ENCODE measurements at places on chromosomes 6 and 20.
A peak's percentile ranks its signal among the peaks of the same experiment; 100 is the strongest.

- DNase-seq = no peak
Measured at GRCh38 chr6:109301418-109301817, 80.8 kb downstream of the CD164 start.

- no peak for DNase-seq
Measured at GRCh38 chr6:144215402-144215931, 65.2 kb downstream of the STX11 start.

GRCh38 chr6:129117355-129117754 lies 234.4 kb downstream of the LAMA2 start:
- DNase-seq = no peak

GRCh38 chr20:57262301-57262700 lies 4.1 kb downstream of the BMP7 start:
- DNase-seq = no peak

DNA sequence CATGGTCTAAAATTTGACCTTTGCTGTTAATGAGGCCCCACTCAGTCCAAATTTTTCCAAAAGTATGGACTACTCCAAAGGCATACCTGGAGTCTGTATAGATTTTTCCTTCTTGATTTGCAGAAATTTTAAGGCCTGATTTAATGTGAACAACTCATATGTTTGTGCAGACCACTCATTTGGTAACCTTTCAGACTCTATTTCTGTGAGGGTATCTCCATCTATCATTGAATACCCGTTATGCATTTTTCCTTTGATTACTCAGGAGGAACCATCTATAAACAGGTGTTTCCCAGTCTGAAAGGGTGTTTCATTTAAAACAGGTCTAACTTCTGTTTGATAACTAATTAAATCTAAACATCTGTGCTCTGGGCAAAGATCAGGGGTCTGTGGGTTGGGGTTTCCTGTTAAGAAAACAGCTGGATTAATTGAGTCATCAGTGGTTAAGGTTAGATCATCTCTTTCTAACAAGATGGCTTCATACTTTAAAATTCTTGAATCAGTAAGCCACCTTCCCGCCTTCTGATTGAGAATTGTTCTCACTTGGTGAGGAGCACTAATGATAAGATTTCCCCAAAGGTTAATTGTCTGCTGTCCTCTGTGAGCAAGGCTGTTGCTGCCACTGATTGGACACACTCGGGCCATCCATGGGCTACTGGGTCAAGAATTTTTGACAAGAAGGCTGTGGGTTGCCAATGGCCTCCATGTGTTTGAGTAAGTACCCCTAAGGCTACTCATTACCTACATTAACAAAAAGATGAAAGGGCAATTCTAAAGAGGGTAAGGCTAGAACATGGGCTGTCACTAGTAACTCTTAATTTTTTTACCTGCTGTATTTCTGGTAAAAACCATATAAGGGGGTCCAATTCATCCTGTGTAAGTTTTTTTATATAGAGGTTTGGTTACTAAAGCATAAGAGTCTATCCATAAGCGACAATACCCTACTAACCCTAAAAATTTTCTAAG lies 24.1 kb downstream of the HLA-B start:
- no peak for DNase-seq

GRCh38 chr20:701401-702129 lies 26.0 kb upstream of the SCRT2 start:
- no peak for DNase-seq

GRCh38 chr20:9507544-9508239 lies 6.7 kb upstream of the LAMP5 start:
- no peak for DNase-seq

DNA sequence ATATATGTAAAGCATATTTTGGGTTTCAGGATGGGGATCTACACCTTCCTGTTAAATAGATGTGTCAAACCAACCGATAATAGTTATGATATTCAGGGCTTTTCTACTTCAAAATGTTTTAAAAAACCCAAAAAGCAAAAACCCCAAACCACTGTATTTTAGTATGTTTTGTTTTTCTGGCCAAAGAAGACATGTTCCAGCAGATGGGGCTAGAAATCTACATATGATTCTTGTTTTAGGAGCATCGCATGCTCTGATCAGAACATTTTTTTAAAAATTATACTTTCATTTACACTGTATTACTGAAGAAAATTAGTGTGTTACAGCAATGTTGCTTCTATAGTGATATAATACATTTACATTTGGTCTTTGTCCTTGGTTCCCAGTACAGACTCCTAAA lies 11.0 kb downstream of the RMND1 start:
- peak; percentile 17 for DNase-seq

GRCh38 chr20:54212226-54212625 lies 4.3 kb downstream of the PFDN4 start:
- DNase-seq = no peak

DNA sequence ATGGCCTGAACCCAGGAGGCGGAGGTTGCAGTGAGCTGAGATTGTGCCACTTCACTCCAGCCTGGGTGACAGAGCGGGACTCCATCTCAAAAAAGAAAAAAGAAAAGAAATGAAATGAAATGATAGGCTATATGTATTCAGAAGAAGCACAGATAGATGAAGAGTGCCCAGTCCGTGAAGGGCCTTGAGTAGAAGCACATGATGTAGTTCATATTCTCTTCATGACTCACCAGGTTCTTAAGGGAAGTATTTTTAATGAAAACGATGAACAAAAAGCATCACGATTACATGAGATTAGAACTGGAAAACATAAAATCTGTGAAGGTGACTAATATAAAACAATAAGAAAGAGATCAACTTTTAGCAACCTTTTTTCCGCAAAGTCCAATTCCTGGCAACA lies 29.8 kb downstream of the TPD52L1 start:
- DNase-seq = no peak

DNA sequence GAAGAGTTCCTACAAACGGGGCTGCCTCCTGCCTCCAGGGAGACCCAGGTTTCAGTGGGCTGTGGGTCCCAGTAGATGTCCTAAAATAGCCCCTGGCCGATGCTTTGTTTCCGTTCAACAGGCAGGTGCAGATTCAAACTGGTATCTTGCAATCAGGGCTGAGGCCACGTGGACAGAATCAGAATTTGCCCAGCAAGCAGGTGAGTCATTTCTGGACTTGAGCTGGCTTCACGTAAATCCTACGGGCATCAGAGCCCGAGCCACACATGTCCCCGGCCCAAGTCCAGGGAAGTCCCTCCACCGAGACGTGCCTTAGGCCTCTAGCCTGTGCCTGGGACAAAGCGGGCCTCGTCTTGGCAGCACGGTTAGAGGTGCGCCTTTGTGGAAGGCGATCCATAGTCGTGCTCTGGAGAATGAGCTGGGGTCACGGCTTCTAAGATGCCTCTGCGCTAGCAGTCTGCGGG lies 101.6 kb upstream of the FRMD1 start:
- DNase-seq = no peak

- no peak for DNase-seq
Measured at GRCh38 chr6:137155830-137156229, 17.6 kb downstream of the IL22RA2 start.

- DNase-seq = no peak
Measured at GRCh38 chr20:50826121-50826520, 31.3 kb downstream of the BCAS4 start.

DNA sequence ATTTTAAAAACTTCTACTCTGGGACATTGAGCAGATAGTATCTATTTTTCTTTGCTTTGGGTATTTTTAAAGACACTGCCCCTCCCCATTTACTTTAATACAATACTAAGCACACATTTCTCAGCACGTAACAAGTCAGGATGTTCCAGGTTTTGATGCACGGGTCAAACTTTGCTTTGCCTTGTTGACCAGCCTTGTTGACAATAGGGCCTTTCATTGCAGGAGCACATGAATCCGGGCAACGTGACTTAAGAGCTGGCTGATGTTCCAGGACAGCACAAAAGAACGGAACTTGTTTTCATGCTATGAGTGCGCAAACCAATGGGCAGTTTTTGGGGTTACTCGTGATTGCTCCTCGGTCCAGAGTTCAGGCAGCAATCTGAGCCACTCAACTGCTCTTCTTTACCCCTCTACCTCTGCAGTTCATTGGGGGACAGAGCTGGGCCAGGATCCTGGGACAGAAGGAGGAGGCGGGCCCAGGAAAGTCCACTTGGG lies 78.6 kb upstream of the SLC22A16 start:
- DNase-seq = peak; percentile 93

DNA sequence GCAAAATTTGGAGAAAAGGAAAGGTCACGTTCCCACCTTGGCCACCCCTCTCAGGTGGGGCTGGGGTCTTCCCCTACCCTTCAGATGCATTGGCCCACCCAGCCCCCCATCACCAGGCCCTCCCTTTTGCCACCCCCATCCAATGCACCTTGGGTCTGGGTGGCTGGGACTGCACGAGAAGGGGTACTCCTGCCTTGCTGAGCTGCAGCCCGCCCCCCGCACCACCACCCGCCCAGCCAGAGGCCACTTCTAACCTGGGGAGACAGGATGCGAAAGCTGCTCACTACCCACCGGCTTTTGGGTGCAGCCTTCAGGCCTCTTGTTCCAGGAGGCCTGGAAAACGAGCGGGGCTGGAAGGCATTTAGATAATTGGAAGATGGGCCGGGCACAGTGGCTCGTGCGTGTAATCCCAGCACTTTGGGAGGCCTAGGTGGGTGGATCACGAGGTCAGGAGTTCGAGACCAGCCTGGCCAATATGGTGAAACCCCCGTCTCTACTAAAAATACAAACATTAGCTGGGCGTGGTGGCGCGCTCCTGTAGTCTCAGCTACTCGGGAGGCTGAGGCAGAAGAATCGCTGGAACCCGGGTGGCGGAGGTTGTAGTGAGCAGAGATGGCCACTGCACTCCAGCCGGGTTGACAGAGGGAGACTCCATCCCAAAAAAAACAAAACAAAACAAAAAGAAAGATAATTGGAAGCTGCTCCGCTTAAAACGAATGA lies 1.2 kb upstream of the CDC25B start:
- no peak for DNase-seq

GRCh38 chr6:14000901-14001300 lies 76.1 kb downstream of the RNF182 start:
- DNase-seq = no peak

DNA sequence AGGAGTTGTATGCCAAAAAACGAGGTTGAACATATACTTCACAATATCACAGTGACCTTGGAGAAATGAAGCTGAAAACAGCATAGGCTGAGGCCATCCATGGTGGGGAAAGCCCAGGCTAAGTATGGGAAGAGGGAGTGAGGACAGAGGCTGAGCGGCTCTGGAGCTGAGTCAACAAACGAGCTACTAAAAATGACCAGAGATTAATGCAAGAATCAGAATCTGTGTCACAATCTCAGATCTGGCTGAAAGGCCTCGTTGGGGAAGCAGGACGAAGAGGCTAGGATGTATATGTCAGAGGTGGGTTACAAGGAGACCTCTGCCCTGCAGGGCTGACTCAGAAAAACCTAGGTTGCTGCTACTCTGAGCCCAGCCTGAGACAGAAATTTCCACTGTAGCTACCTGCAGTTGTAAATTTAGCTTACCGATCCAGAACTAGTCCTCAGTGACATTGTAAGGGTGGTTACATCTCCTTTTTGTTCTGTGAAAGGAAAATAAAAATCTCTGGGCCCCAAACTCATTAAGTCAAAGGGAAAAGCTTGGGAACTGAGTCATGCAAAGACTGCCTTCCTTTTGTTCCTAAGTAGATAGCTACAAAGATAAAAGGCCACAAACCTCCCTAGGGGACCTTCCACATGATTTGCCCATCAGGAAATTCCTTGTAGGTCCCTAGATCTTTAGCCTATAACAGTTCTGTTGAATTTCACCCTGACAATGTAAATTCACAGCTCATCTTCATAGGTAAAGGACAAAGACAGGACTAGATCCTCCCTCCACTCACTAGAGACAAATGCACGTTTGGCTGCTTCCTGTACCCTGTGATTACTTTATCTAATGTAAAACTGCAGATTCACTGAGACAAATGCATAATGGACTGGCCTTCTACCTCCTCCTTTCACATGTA lies 8.5 kb upstream of the TUBB2A start:
- no peak for DNase-seq

DNA sequence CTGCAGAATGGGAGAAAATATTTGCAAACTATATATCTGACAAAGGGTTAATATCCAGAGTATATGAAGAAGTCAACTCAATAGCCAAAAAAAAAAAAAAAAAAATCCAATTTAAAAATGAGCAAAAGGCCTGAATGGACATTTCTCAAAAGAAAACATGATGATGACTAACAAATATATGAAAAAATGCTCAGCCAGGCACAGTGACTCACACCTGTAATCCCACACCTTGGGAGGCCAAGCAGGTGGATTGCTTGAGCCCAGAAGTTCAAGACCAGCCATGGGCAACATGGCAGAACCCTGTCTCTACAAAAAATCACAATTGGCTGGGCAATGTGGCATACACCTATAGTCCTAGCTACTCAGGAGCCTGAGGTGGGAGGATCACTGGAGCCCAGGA lies 2.1 kb upstream of the ECHDC1 start:
- DNase-seq = no peak

- DNase-seq = peak; percentile 32
Measured at GRCh38 chr20:51966296-51966971, 164.1 kb upstream of the SALL4 start.

DNA sequence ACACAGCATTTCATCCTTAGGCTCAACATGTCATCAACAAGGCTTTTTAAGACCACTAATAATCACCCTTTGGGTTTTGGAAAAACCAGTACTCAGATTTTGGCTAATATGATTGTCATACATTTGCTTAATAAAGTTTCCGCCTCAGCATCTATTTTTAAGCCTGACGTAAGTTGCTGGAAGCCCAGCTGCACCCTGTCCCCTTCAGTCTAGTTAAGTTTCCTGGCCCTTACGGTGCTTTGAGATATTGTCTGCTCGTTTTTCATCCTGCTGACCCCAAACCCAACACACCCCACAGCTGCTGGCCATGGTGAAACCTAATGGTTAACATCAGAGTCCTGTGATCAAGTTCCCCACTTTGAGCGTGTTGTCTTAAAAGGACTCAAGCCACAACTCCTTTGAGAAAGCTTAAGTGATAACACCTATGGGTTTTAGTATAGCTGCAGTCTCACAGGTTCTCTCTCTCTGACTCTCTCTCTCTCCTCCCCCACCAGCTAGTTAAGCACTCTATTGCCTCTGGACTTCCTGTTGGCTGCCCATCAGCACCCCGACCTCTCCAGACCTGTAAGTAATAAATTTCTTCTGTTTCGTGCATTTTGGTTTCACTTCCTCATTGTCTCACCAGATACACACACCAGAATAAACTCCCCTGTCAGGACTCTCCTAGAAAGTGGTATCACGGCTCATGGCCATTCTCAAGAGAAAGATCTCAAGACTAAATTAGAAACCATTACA lies 802.0 kb downstream of the C6orf118 start:
- DNase-seq = no peak
